Hypothalamus (tissue), 51 donors: ENCODE measurements at places on chromosomes 1 and 21.
A peak's percentile ranks its signal among the peaks of the same experiment; 100 is the strongest.

DNA sequence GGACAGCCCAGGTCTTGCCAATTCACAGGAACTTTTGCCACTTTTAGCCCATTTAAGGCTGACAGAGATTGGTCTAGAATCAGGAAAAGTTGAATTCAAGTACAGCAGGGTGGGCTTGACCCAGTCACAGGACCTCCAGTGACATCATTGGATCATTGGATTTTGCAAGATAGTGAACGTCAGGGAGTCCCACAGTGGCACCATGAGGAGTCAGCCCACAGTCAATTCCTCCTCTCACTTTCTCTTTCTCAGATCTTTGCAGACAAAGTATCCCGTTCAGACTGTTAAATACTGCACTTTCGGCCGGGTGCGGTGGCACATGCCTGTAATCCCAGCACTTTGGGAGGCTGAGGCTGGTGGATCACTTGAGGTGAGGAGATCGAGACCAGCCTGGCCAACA lies 57.9 kb upstream of the TLR5 start:
- DNase-seq = no peak

- DNase-seq = no peak
Observed at GRCh38 chr1:16720351-16721223, 19.7 kb upstream of the RNU1-4 start.

DNA sequence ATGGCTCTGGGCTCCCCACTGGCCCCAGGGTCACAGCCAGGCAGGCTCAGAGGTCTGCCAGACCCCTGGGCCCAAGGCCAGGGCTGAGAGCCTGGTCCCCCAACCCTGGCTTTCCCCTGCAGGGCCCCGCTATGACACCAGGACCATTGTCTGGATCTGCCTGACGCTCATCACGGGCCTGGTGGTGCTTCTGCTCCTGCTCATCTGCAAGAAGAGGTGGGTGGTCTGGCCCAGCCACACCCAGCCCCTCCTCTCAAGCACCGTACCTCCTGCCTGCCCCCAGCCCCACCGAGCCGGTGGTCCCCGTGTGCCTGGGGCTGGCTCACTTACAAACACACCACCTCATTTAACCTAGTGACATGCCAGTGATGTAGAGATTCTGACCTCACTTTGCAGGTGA lies 31.8 kb downstream of the EPHA8 start:
- DNase-seq = no peak

DNA sequence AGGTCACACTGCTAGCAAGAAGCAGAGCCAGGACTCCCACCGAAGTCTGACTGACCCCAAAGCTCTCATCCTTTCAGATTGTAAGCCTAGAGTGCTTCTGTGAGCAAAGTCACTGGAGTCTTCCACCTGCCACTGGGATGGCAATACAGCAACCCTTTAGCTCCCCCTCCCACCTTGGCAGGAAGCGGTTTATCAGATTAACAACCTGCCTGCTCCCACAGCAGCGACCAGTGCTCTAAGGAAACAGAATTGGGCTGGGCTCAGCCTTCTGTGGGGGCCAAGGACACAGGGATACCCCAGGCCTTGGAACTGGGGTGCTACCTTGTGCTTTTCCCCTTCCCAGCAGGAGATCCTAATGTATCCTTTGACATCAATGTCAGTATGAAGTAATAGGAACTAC lies 76.0 kb downstream of the GFI1 start:
- no peak for DNase-seq

GRCh38 chr21:41374177-41374712 lies 12.4 kb downstream of the MX2 start:
- no peak for DNase-seq

DNA sequence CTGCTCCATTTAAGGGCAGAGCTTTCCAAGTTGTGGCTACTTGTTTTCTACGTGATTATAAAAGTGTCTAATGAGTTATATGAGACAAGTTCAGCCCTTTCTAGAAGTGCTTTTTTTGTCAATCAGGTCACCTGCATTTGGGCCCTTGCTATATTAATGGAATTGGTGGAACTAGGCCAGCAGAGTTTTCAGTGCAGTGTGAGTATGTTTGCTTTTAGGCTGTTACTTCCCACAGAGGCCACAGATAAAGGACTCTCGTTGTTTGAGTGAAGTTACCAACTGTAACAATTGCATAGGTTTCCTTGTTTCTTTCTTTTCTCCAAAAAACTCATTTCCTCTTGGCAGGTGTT lies 10.9 kb downstream of the SMAP2 start:
- no peak for DNase-seq

DNA sequence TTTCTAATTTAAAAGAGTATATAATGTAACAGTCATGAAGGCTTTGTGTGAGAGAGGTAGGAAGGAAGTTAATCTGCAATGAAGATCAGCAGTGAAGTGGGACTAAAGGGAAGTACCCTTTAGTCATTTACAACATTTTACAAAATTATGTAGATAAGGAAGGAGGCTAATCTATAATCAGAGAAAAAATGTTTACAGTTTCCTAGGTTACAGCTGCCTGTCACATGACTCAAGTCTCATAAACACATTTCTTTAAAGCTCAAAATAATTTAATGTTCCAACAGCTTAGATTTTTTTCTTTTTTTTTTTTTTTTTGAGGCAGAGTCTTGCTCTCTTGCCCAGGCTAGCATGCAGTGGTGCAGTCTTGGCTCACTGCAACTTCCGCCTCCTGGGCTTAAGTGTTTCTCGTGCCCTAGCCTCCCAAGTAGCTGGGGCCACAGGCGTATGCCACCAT lies 26.2 kb upstream of the CAP1 start:
- no peak for DNase-seq

DNA sequence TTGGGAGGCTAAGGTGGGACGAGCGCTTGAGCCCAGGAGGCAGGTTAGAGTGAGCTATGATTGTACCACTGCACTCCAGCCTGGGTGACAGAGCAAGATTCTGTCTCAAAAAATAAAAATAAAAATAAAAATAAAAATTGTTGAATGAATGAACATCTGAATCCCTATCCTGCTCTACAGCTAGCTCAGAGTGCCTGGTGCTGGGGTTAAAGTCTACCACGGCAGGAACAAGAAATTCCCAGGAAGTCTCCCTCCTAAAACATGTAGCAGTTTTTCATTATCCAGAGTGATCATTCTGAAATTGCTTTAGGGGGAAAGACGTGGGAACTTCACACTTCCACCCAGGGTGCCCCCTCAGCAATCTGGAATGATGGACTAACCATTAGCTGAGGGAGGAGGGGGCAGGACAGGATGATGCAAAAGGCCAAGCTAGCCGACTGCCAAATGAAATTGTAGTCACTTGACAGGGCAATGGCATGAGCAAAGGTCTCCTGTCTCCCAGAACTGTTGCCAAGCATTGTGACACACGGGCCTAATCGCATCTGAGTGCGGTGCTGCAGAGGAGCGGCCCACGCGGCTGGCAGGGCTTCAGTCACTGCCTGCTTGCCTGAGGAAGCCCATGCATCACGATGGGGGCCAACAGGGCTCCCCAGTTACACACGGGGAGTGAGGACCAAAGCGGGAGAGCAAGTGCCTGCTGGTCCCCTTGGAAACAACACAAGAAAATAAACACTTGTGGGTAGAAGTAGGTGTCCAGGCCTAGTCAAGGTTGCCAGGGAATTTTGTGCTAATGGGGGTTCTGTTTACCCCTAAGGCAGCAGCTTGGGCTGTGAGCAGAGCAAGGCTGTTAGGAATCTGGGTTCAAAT lies 85.7 kb downstream of the NENF start:
- no peak for DNase-seq

- DNase-seq = no peak
Observed at GRCh38 chr1:162605225-162605927, 26.9 kb upstream of the DDR2 start.

- peak; percentile 49 for DNase-seq
Observed at GRCh38 chr1:109793486-109794318, 30.0 kb upstream of the EPS8L3 start.

- peak; percentile 14 for DNase-seq
Observed at GRCh38 chr21:39386194-39386593, 37.3 kb upstream of the HMGN1 start.

- peak; percentile 10 for DNase-seq
Observed at GRCh38 chr1:9004700-9005394, 21.4 kb downstream of the SLC2A7 start.

DNA sequence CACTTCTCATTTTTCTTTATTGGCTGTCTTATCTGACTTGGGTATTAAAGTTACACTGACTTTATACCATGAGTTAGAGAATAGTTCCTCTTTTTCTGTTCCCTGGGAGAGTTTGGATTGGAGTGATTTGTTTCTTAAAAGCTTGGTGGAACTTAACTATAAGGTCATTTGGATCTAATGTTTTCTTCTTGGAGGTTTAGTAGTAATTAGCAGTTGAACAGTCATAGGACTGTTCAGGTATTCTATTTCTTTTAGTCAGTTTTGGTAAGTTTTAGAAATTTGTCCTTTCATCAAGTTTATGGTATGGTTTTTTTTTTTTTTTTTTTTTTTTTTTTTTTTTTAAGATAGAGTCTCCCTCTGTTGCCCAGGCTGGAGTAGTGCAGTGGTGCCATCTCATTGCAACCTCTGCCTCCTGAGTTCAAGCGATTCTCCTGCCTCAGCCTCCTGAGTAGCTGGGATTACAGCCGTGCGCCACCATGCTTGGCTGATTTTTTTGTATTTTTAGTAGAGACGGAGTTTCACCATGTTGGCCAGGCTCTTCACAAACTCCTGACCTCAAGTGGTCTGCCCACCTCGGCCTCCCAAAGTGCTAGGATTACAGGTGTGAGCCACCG lies 6.3 kb downstream of the TTC3 start:
- no peak for DNase-seq

DNA sequence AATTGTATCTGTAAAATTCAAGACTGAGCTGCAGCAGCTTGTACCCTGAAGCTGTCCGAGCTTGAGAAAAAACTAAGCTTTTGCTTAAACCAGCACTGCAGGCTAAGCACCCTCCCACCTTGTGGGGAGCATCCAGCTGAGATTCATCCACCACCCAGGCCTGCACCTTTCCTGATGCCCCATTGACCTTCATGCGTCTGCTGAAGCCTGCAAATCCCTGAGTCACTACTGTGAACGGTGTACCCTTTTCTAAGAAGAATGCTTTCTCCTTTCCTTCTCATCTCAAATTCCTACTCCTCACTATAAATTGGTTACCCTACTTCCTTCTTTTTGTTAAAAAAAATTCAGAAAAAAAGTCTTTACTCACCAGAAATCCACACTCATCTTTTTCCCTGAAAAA lies 90.9 kb upstream of the RGS18 start:
- no peak for DNase-seq

DNA sequence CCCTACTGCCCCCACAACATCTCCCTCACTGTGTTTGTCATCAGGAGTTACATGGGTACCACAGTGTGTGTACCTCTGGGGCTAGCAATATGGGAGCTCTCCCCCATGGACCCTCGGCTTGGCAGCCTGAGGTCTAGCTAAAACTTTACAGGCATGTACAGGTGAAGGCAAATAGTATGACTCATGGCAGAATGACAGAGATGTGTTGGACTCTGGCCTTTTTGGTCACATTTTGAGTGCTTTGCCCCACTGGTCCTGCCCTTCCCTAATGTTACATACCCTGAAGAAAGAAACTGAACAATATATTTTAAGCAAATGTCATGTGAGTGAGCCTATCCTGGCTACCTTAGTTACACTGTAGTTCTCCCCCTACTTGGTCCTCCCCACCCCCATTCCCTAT lies 124.0 kb downstream of the NGF start:
- DNase-seq = no peak

GRCh38 chr1:174337000-174337681 lies 110.6 kb upstream of the GPR52 start:
- DNase-seq = no peak

DNA sequence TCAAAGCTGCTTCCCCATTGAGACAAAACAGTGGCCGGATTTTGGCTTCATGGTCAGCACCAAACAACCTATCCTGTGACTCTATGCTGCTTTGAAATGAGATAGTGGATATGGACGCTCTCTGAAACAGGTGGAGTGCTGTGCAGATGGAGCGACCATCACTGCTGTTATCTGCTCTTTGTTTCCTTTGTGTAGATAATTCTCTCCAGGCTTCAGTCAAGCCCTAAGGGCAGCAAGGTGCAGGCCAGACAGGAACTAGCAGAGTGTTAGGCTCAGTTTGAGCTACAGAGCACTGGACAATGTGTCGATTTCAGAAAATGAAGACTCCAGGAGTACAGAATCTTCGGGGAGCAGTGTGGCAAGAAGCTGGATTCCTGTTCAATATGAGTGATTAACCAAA lies 4.8 kb upstream of the IRF6 start:
- DNase-seq = no peak

DNA sequence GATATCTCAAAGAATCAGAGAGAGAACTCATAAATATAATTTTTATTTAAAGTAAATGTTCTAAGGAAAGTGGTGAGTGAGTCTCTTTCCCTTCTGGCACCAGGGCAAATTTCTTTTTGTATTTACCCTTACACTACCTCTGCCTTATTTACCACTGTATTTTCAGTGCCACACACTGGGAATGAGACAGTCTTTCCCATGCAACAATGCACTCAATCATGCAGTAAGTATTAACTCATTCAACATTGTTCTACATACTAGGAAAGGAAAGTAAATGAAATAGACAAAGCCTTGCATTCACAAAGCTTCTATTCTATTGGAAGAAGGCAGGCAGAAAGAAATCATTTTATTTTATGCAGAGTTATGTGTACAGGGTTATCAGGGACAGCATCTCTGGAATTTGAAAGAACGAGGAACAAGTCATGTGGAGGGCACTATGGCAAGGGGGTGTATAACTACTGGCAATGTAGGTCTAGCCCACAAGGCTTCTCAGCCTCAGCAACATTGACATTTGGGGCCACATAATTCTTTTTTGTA lies 129.8 kb upstream of the PRDX6 start:
- no peak for DNase-seq

DNA sequence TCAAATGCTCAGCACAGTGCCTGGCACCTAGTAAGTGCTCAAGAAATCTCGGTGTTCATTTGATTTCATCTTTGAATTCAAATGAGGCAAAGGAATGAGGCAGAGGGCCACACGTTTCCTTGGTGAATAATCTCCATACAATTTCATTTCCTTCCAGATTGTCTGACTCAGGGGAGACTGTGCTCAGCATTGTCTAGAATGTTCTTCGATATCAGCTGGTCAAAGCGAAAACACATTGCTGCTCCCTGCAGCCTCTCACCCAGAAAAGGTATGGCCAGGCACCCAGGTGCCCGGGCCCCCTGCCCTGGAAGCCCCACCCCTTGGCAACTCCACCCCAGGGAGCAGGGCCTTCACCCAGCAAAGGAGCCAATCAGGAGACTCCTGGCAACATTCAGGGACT lies 55.8 kb downstream of the FBXO2 start:
- no peak for DNase-seq

DNA sequence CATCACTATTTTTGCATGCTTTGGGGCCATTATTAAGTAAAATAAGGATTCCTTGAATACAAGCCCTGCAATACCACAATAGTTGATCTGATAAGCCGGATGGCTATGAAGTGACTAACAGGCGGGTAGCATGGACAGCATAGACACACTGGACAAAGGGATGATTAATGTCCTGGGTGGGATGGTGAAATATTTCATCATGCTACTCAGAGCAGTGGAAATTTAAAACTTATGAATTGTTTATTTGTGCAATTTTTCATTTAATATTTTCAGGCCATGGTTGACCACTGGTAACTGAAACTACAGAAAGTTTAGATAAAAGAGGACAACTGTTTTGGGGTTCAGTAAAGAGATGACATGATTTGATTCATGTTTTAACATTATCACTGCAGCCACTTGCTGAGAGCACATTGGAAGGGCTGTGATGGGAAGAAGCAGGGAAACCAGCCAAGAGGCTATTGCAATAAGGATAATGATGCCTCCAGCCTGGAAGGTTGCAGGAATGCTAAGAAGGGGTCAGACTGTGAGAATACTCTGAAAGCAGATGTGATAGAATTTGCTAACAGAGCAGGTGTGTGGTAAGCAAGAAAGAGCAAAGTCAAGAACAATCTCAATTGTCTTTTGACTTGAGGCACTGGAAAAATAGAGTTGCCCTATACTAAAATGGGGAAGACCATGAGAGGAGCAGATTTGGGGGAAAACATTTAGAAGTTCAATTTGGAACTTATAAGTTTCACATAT lies 62.5 kb upstream of the TNFSF4 start:
- DNase-seq = no peak
